Hematopoietic multipotent progenitor cell treated with erythropoietin and hydrocortisone succinate and interleukin-3 and kit ligand, for 4 days (in vitro differentiated cells): ENCODE measurements at places on chromosomes 3 and 15.

DNA sequence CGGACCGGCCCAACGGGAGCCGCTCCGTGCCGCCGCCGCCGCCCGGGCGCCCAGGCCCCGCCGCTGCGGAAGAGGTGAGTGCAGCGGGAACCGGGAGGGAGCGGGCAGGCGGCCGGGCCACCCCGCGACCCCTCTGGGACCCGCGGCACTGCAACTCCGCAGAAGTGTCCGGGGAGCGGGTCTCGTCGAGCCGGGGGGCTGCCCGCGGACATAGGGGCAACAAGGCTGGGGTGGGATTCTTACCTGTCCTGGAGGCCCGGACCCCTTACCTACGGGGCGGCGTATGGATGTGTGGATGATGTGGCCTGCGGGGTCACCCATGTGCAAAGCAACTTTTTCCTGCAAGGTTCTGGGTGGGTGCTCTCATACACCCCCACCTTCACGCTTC is 361 bp downstream of the SEMA3F start:
- no peak for DNase-seq

GRCh38 chr3:4476496-4476895 is 9.4 kb upstream of the SUMF1 start:
- DNase-seq: no peak

GRCh38 chr3:42773409-42773751 is 327 bp upstream of the CCDC13 start:
- no peak for DNase-seq

DNA sequence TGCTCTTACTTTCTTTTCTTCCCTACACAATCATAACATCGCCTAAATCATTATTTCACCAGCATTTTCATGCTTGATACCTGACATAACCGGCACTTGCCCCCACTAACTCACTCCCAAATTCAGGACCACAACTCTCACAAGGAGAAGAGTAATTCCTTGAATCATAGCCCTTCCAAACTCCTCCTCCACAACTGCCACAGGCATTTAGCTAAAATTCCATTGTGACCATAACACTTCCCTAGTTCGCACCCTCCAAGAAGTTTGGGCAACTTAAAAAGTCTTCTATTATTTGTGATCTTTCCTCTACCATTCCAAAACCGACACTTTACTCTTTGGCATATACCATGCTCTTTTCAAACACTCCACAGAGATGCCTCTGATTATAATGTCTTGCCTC is 59.4 kb upstream of the XRN1 start:
- DNase-seq: no peak

DNA sequence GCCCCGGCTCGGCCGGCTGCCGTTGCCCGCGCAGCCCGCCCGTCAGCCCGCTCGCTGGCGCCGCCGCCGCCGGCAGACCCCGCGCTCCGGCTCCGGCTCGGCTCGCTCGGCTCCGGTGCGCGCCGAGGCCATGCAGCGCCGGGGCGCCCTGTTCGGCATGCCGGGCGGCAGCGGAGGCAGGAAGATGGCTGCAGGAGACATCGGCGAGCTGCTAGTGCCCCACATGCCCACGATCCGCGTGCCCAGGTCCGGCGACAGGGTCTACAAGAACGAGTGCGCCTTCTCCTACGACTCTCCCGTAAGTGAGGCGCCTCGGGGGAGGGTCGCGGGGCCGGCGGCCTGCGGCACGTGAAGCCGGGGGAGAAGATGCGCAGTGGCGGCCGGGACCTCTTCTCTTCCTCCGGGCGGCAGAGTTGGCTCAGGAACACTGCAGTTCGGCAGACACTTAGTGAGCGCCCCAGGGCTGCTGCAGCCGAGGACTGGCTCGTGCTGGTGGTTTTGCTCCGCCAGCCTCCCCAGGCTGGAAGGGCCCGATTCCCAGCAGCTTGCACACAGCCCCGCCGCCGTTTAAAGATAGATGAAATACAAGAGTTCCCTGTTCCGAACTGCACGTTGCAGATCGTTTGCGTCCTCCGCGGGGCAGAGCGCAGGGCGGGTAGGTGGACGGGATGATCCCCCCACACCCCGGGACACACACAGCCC is 407 bp downstream of the USP13 start:
- DNase-seq: peak; percentile 89

DNA sequence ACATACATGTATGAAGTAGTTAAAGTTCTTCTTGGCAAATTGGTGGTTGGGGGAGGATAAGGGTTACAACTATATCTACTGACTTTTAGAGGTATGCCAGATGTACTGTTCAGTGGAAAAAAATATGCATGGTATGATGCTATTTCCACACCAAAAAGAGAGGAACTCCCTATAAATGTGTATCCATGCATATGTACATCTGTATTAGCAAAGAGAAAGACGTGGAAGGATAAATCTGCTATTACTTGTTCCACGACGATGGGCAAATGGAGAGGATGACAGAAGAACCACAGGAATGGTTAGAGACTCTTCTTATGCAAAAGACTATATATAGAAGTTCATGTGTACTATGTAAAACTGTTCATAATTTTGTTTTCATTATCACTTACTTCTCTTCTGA is 197.6 kb downstream of the RORA start:
- DNase-seq: no peak

GRCh38 chr3:126213379-126214028 is 33.1 kb upstream of the ALDH1L1 start:
- DNase-seq: no peak

- DNase-seq: peak; percentile 77
These were observed 564 bp upstream of the PIGZ start for GRCh38 chr3:196969134-196969659.

- DNase-seq: peak; percentile 66
These were observed 37.1 kb downstream of the EIF4E3 start for GRCh38 chr3:71688121-71688520.

DNA sequence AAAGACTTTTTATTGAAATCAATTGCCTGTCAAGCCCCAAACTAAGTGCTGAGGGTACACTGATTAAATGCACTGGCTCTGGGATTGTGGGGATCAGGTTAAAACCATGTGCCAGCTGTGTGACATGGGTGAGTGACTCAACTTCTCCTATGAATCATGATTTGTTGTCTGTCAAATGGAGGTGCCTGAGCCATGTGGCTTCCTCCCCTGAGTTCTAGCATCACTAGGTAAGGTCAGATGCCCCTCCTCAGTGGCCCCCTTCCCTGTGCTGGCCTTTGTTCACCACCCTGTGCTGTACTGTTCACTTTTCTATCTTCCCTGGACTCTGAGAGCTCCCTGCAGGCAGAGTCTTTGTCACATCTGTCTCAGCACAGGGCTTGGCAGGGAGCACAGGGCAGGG is 43.6 kb upstream of the ATP2B2 start:
- peak; percentile 41 for DNase-seq

GRCh38 chr15:67127965-67128364 is 62.6 kb downstream of the SMAD3 start:
- no peak for DNase-seq

DNA sequence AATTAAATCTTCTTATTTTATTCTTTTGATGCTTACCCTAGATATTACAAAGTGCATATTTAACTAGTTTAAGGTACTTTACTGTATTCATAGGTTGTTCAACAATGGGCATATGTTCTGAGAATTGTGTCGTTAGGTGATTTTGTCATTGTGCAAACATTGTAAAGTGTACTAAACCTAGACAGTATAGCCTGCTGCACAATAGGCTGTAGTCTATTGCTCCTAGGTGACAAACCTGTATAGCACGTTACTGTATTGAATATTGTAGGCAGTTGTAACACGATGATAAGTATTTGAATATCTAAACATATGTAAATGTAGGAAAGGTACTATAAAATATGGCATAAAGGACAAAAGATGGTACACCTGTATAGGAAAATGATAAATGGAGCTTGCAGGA is 100.7 kb downstream of the CACNA2D3 start:
- DNase-seq: no peak

DNA sequence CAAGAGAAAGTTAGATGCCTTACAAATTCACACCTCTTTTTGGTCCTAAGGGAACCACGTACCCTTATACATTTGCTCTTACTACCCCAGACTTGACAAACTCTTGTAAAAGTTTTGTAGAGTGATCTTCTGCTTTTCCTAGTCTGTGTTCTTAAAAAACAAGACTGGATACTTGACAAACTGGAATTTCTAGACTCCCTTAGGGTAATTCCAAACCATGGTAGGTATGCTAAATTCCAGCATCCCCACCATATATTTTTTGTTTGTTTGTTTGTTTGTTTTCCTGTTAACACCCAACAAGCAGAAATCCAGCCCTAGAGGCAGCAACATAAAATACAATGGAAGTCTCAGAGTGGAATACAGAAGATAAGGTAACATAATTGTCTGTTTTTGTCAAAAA is 280.7 kb upstream of the NR2F2 start:
- no peak for DNase-seq

DNA sequence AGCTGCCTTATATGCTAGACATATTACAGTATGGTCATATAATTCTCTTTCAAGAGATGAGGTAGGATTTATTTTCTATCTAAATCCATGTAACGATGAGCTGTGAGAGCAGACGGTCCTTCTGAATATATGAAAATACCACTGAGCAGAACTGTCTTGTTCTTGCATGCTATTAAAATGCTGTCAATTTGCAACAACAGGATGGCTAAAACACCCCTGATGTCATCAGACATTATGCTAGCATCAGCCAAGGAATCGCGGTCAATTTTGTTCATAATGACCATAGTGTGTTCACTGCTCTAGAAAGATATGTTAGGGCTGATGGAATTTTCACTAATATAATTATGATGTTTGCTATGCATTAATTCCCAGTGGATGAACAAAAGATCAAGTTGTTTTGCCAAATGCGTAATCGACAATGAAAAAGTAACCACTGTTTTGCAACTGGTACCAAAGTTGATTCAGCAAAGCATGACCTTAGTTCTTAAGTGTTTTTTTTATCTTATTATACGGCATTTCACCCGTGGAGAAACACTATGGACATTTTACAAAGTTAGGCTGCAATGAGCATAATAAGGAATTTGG is 765.4 kb upstream of the NR2F2 start:
- DNase-seq: no peak

DNA sequence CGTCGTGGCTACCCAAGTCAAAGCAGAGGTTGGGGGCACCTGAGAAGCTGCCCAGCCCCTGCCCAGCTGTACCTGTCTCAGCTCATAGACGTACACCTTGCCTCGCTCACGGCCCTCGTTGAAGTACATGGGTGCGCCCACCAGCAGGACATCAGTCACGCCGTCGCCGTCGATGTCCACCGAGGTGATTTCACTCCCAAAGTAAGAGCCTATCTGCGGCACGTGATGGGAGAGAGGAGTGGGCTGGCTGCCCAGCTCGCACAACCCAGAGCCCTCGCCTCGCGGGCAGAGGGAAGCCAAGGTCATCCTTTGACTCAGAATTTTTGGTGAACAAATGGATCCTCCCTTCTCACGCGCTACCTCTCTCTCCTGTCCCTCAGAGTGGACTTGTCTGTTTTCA is 54.7 kb downstream of the FEM1B start:
- no peak for DNase-seq

DNA sequence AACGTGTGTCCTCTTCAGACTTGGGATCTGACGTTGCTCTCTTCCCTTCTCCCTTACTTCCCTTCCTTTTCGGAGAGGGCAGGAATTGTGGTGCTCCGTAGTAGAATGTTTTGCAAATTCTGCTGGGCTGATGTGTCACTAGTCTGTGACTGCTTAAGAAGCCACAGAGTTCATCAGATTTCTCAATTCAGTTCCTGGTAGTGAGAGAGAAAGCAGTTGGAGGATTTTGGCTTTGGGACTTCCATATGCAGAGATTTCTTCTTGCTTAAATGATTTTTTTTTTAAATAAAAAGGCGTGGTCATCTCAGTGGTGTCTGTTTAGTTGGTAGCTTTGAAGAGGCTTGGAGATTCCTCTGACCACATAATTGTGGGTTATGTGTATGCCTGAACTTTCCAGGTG is 10.1 kb downstream of the CEMIP start:
- no peak for DNase-seq

GRCh38 chr3:171165499-171165921 is 139.0 kb upstream of the SLC2A2 start:
- DNase-seq: no peak

- DNase-seq: no peak
These were observed 12.7 kb downstream of the SEMA3G start for GRCh38 chr3:52432225-52432624.

- DNase-seq: no peak
These were observed 367.3 kb downstream of the NAALADL2 start for GRCh38 chr3:175226444-175226843.

DNA sequence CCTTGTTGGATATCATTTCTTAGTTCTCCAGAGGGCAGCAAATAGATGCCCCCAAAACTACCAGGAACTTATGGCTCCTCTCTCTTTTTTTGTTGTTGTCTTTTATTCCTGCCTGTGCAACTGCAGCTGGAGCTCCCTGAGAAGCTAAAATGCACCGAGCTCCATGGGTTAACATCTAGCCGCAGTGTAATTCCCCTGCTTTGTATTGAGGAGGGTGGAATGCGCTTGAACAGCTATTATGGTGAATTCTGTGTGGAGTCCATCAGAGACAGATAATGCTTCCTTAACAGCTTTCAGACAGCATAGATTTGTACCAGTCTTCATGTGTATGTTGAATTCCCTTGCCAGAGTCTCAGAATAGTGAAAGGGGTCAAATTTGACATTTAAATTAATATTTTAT is 475.2 kb upstream of the FRG2C start:
- no peak for DNase-seq

- no peak for DNase-seq
These were observed 52.2 kb upstream of the TBC1D21 start for GRCh38 chr15:73821181-73821580.

DNA sequence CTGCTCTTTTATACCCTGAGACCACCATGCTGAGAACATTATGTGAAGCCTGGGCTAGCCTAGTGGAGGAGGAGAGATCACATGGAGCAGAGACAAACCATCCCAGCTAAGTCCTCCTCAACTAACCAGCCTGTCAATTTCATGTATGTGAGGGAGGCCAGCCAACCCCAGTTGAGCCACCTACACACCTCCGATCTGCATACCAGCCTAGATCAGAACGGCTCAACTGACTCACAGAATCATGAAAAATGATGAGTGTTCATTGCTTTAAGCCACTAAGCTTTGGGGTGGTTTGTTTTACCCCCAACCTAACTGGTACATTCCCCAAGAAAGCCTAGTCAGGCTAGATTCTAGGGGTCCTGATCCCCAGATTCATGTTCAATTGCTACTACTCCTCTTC is 19.4 kb upstream of the CA12 start:
- DNase-seq: no peak

- peak; percentile 3 for DNase-seq
These were observed 50.8 kb upstream of the CPOX start for GRCh38 chr3:98644168-98644567.

- no peak for DNase-seq
These were observed 175.1 kb upstream of the TSC22D2 start for GRCh38 chr3:150232992-150233451.
